ENCODE measurements at places on chromosomes 5 and 9.

GRCh38 chr9:97848480-97849237, 4.4 kb upstream of the FOXE1 start:
- DNase-seq, result no peak

DNA sequence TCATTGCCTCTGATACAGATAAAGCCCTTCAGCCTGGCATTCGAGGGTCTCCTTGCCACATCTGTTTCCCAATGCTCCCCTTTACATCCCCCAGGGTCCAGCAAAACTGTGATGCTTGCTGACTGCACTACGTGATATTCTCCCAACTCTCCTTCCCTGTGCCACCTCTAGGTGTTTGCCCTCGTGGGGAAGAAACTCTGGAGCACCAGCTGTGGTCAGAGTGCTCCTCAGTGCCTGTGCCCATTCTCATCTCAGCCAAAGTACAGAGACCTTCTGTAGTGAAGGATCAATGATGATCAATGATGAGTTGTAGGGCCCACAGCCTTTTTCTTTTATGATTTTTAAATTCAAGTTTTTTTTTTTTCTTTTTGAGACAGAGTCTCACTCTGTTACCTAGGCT, 40.3 kb upstream of the MELK start:
- DNase-seq, result no peak

DNA sequence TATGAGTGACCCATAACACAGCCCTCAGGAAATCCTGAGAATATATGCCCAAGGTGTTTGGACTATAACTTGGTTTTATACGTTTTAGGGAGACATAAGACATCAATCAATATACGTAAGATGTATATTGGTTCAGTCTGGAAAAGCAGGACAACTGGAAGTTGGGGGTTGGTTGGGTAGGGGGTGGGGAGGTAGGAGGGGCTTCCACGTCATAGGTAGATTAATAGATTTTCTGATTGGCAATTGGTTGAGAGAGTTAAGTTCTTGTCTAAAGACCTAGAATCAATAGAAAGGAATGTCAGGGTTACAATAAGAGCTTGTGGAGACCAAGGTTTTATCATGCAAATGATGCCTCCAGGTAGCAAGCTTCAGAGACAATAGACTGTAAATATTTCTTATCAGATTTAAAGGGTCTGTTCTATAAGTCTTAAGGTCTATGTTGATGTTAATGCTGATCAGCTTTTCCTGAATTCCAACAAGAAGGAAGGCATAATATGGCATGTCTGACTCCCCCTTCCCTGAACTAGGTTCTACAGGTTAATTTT, 2267.7 kb upstream of the ACO1 start:
- DNase-seq, result no peak

- no peak for DNase-seq
These were observed 190.9 kb upstream of the GNA14 start for GRCh38 chr9:77838986-77839385.

GRCh38 chr5:125006011-125006685, 259.7 kb upstream of the ZNF608 start:
- DNase-seq, result no peak

- DNase-seq, result no peak
These were observed 52.0 kb upstream of the NTRK2 start for GRCh38 chr9:84617411-84618029.

DNA sequence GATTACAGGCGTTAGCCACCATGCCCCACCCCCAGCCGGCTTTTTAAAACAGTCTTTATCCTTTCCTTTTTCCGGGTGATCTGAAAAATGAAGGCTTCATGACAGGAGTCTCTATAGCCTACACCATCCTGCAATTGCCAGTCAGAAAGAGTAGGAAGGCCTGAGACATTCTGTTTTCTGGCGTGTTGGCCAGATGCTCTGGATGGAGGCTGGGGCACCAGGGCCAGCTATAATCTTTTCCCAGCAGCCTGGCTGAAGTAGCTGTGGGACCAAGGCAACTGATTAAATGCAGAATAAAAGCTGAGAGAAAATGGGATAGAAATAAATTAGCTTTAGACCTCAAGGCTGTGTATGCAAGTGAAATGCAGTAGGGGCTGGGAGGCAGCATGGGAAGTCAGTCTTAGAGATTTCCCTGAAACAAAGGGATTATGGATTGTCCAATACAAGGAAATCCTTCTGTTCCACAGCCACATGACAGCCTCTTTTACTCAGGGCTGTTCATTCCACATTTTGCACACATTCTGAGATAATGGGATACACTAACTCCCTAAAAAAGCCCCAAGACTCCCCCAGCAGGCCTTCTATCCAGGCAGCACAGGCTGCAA, 116.0 kb upstream of the LRRTM2 start:
- DNase-seq, result no peak

- DNase-seq, result no peak
These were observed 379.5 kb upstream of the KLF4 start for GRCh38 chr9:107869111-107869510.

DNA sequence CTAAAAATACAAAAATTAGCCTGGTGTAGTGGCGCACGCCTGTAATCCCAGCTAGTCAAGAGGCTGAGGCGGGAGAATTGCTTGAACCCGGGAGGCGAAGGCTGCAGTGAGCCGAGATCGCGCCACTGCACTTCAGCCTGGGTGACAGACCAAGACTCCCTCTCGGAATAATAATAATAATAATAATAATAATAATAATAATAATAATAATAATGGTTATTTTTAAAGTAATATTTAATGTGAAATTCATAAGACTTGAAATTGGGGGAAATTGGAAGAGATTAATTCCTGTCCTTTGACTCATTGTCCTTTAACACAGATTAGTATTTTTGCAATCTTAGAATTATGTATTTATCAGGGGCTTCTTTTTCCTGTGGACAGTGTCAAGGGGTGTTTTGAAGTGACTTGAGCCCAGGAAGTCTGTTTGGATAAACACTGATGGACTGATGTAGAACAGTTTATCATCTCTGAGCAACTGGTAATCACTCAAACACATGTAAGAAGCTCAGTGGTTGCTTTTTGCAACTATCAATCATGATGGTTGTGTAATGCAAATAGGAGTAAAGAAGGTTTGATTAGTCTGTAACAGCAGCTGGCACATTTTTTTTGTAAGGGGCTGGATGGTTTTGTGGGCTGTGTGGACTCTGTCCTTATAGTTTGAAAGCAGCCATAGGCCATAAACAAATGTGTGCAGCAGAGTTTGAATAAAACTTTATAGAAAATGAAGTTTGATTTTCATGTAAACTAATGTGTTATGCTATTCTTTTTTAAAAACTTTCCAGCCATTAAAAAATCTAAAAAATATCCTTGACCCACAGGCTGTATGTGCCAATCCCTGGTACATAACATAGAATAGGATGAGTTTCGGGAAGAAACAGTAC, 93.5 kb downstream of the F2RL2 start:
- DNase-seq, result no peak

- DNase-seq, result no peak
These were observed 144.2 kb downstream of the MAN2A1 start for GRCh38 chr5:109833946-109834345.

- DNase-seq, result no peak
These were observed 284.8 kb upstream of the GRAMD2B start for GRCh38 chr5:126138281-126138931.

DNA sequence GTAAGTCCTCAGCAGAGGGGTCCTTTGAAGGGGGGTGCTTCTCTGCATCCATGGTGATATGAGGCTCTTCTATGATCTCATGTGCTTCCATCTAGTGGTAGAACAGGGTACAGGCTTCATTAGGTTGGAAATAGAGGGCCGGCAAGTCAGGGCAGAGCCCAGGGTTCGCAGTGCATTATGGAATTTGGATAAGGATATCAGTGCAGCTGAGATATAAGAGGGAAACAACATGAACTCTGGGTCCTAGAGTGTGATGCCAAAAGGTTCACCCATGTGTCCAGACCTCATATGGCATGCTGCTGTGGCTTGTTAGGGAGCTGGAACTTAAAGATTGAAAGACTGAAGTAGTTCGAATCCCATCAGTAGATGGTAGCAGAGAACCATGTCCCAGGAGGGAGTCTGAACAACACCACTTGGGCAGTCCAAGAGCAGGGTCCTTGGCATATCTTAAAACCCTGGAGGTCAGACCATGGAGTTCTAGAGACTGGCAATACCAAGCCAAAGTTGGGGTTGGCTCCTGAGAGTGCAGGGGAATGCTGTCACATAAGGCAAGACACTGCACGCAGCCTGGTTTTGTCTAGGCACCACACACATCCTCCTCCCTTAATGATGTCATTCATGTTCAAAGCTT, 2.3 kb downstream of the FAM221B start:
- no peak for DNase-seq

DNA sequence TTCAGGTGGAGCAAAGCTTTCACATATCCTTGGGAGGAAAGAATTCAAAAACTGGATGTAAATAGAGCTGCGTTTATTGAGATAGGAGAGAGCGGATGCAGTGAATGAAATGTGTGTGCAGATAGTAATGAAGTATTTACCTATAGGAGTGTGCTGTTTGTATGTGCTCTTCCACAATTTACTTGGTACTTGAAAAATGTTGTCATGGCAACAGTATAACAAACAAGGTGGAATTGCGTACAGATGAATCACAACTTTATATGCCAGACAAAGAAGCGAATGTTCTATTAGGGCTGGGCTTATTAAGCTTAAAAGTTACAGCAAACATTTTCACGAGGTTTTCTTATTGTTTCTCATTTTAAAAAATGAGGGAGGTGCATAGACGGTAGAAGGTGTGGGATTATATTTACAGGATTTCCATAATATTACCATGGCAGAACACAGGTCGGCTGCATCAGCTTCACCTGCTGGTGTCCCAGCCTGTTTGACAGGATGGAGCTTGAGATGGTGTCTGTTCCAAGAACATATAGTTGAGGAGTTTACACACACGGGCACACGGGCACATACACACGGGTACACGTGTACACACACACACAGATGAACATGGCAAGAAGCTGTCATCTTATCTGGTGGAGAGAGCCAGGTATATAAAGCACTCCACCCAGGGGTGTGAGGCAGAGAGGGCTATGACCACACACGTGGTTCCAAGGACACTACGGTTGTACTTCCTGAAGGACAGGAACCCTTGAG, 155.7 kb downstream of the RMI1 start:
- no peak for DNase-seq

DNA sequence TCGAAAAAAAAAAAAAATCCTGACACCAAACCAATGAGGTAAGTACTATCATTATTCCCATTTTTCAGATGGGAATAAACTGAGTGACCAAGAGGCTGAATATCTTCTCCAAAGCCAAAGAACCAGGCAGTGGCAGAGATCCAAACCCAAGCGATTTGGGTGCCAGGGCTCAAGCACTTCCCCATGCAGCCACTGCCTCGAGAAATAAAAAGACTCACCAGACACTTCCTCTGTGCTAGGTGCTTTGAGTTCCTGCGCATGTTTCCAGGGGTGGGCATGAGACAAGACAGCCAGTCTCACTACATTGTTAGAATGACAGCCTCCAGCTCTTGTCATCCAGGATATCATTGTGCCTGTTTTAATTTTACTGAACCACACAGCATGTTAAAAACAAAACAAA, 2.3 kb upstream of the RPL26L1 start:
- DNase-seq, result no peak

DNA sequence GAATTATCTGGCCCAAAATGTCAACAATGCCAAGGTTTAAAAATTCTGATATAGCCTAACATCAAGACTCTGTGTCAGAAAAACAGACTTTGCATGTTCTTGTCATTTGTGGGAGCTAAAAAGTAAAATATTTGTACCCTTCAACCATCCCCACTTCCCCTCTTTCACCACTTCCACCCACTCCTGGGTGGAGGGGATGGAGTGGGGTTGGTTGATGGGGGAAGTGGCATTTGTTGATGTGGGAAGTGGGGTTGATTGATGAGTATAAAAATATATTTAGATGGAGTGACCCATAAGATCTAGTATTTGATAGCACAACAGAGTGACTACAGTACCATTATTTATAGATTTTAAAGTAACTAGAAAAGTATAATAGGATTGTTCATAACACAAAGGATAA, 55.0 kb upstream of the C9orf72 start:
- DNase-seq, result no peak

DNA sequence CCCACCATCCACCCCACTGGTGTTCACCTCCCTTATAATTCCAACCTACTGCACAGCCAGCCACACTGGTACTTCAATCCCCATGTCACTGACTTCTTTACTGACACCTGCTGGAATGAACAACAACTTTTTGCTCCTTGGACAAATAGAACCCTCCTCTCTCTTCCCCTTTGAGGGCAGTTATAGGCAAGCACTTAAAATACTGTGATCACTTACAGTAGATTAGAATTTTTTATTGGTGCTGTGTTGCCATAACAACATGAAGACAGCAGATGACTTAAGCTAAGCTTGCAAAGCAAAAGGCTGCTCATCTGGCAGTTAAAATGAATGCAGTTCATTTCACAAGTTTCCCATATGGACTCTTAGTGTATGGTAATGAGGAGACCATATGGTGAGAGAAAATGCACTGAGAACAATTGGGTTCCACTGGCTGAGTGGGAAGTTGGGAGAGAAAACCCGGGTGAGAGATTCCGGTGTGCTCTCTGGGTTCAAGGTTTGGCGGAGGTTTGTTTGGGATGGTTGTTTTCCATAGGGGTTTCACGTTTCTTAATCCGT, 374.3 kb downstream of the EBF1 start:
- no peak for DNase-seq

DNA sequence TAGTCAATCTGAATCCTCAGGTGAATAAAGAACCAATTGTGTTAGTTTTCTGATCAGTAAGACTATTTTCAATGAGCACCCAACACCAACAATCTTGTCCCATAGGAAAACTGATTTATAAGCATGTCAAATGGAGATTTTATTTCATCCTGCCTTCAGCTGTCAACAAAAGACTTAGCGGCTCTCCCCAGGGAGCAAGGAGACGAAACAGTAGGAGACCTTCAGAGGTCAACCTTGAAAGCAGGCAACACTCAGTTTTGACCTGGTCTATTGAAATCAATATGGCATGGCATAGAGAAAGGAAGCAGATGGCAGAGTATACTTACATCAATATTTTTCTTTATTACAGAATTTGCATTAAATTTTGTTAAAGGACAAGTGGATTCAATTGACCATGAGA, 34.1 kb downstream of the ZNF622 start:
- DNase-seq, result no peak

DNA sequence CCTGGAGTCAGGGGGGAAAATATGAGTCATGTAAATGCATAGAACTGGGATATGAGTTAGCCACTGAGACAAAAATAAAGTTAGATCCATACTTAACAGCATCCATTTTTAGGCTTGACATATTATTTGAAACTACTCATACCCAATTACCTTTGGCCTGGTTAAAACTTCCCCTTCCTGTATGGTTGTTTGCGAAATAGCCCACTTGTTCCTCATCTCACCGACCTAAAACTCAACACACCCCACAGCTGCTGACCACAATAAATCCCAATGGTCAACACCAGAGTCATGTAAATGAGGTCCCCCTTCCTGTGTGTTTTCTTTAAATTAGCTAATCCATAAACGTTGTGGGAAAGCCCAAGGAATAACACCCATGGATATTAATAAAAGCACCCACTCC, 55.2 kb upstream of the TMEM215 start:
- no peak for DNase-seq

- DNase-seq, result no peak
These were observed 264.2 kb downstream of the MAST4 start for GRCh38 chr5:66860199-66860975.

- DNase-seq, result no peak
These were observed 16.0 kb downstream of the CRB2 start for GRCh38 chr9:123371805-123372590.

GRCh38 chr9:107172979-107173347, 110.1 kb upstream of the RAD23B start:
- DNase-seq, result no peak

- no peak for DNase-seq
These were observed 1.5 kb downstream of the RNF208 start for GRCh38 chr9:137220317-137221094.

- DNase-seq, result no peak
These were observed 384.2 kb upstream of the ZNF462 start for GRCh38 chr9:106478727-106479126.

Data from stimulated activated CD8-positive, alpha-beta memory T cell treated with anti-CD3 and anti-CD28 coated beads, Interleukin-2, amount 100 ng/mL, for 1 hour (primary cell).